ENCODE measurements at places on chromosomes 13 and 19.
A peak's percentile ranks its signal among the peaks of the same experiment; 100 is the strongest.

GRCh38 chr13:69956349-69956748 is 151.3 kb upstream of the ATXN8OS start:
- DNase-seq: no peak

DNA sequence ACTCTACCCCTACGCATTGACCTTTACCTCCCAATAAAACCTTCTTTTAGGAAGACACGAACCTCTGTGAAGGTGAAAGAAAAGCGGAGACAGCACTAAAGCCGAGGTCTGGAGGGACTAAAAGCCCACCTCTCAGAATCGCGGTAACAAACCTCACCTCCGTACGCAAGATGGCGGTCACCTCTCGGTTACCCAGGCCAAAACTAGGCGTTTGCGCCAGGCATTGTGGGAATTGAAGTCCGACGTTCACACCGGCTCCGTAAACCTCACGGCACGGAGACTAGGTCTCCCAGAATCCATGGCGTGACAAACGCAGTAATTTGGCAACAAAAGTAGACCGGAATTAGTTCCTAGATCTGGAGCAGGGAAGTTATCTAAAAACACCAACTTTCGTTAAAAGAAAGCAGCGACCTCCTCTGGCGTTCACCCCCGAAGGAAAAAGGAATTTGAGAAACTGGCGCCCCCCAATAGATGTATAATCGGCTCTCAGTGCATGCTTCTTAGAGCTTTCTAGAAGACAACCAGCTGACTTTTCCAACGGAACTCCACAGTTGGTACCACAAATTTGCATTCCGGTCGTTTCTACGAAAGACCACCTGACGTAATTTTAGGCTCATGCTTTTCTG is at the start of gene N4BP2L2:
Gene N4BP2L2 (minus strand): TSS at position 175 of the 626 bp plus-strand sequence. CDS start 1,768 bp downstream, outside the sequence.
- DNase-seq: peak; percentile 78

- no peak for DNase-seq
Measured at GRCh38 chr19:12834566-12834943, at the start of gene RTBDN. Gene RTBDN, minus strand, starts transcription at chr19:12834579. Its CDS starts 4,600 bp downstream, at chr19:12829979.

- DNase-seq: no peak
Measured at GRCh38 chr13:24223341-24224231, 63.1 kb downstream of the SPATA13 start.

DNA sequence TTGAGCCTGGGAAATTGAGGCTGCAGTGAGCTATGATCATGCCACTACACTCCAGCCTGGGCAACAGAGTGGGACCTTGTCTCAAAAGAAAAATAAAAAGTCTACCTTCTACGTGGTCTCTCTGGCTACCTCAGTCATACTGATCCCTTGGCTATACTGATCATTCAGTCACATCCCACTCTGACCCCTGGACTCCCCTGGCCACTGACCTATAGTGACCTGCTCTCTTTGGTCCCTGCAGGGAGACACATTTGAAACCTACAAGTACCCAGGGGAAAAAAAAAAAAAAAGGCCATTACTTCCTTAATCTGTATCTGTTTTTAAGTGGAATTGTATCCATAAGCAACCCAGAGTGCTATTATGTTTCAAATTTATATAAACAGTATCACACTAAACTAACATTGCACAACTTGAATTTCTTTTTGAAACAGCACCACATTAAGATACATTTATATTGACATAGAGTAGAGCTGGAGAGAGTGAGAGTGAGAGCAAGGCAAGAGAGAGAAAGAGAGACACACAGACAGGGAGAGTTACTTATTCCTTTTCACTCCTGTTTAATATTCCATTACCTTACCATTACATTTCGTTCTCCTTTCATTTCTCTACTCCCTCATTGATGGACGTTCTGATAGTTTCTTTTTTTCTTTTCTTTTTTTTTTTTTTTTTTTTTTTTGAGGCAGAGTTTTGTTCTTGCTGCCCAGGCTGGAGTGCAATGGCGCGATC is 23.7 kb upstream of the CERS4 start:
- no peak for DNase-seq

DNA sequence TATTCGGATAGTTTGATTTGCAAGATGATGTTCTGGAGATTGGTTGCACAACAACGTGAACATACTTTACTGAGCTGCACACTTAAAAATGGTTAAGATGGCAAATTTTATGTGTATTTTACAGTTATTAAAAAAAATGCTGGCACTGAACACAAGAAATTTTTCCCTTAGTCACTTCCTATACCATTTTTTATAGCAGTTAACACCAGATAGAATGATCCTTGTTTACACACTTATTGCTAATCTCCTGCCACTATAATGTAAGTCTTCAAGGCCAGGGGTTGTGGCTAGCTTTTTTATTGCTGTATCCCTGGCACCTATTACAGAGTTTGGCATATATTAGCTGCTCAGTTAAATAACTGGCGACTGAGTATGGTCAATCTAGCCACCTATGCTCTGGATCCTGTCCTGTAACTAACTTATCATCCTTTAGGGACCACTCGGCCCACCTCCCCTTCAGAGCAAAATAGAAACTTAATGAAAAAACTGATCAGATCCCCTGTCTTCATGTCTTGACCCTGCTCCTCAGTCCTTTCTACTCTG is 2.0 kb upstream of the EBPL start:
- DNase-seq: no peak

DNA sequence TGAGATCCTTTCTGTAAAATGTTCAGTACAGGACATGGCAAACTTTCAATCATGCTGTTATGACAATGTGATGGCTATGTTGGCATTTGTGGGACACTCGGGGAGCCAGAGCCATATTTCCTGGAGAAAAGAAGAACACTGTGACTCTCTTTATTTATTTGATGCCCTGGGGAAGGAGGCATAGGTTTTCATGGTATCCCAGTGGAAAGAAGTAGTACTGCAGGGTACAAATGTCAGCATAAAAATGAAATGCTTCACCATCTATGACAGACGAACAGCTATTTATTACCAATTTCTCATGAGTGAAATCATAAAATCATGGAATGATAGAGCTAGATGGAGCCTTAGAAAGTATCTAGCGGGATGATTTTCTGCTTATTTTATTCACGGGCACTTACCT is 217.1 kb downstream of the COL4A1 start:
- no peak for DNase-seq

- no peak for DNase-seq
Measured at GRCh38 chr19:54096617-54097106, 3.9 kb downstream of the OSCAR start.

- DNase-seq: no peak
Measured at GRCh38 chr13:33303855-33304597, 18.5 kb upstream of the STARD13 start.

DNA sequence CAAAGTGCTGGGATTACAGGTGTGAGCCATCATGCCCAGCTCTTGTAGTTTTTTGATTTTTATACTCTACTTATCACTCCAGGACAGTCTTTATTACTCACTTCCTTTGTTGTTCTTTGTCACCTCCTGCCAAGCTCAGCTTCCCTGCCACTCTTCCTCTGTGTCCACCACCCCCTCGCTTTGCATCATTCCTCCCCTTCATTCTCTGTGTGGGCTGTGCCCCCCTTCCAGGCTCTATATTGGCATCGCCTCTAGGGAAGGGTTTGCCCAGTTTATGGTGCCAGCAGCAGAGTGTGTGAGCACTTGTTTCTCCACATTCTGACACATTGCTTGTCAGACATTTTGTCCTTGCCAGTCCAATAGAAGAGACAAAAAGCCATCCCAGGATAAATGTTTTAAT is 15.1 kb downstream of the ZNF302 start:
- no peak for DNase-seq

- DNase-seq: no peak
Measured at GRCh38 chr13:46296921-46297320, 85.2 kb downstream of the LRRC63 start.

DNA sequence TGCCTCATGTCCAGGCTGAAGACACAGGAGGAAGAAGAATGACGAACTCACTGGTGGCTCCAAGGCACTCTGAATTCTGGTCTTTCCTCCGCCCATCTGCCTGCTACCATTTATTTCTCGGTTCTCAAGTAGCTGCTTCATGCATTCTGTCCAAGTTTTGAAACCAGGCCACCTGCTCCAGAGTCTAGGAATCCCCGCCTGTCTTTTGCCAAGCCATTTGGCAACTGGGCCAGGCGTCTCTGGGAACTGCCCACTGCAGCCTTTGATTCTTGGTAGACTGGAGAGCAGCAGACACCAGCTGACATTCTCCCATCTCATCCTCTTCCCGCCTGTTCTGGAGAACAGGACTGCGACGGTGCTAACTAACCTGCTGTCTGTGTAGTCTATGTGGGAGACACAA is 10.8 kb downstream of the SLC35E1 start:
- no peak for DNase-seq

- DNase-seq: no peak
Measured at GRCh38 chr19:12555456-12555930, 4.2 kb upstream of the ZNF564 start.

GRCh38 chr19:55113570-55114039 is 3.8 kb downstream of the PPP1R12C start:
- peak; percentile 65 for DNase-seq

DNA sequence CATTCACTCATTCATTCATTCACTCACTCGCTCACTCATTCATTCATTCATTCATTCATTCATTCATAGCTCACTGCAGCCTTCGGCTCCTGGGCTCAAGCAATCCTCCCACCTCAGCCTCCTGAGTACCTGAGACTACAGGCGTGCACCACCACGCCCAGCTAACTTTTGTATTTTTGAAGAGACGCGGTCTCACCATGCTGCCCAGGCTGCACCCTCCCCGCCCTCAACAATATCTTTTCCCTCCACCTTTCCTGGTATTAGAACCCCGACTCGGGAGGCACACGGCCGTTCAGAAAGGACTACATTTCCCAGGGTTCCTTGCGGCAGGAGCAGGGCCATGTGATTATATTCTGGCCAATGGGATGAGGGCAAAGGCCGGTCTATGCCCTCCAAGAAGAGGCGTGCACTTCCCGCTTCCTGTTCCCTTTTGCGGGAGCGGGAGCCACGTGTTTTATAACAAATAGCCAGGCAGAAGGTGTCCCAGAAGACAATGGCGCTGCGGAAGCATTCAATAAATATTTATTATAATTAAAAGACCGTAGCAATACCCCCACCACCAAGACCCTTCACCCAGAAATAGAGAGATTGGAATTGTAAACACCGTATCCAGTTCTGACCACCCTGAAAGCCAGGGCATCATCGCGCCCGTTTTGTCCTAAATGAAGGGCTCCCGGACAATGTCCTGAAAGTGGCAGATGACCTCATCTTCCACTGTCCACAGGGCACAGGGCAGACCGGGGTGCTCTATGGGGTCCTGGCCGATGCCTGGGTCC is 15.9 kb downstream of the TICAM1 start:
- peak; percentile 85 for DNase-seq

DNA sequence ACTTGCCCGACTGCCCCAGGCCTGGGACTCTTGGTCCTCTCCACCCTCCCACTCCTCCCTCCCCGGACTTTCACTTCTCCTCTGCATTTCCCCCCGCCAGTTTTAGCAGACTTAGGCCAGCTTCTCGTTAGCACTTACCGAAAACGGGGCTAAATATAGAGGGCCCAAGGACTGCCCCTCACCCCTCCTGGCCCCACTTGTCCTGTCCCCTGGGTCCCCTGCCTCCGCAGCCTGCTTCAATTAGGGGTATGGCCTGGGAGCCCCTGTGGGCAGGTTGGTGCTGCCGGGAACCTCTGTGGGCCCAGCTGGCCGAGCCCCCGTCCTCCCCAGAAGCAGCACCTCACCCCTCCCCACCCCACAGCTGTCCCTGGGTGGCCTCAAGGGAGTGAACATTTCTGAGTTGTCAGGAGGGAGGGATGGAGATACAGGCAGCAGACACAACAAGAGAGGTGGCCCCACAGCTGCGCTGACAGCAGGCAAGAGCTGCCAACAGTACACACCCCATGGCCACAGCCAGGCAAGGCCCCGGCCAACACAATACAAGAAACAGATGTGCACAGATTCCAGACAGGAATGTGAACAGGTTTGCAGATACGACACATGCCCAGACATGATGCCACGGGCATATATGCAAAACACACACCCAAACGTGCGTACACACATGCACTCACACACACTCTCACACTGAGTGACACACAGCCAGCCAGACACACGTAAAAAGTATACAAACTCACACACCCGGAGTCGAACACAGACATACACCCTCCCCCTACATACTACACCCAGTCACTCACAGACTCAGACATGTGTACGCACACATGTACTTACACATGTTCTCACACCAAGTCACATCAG is 2.6 kb downstream of the POU2F2 start:
- DNase-seq: no peak

GRCh38 chr13:110641055-110642015 is 26.0 kb downstream of the NAXD start:
- no peak for DNase-seq

DNA sequence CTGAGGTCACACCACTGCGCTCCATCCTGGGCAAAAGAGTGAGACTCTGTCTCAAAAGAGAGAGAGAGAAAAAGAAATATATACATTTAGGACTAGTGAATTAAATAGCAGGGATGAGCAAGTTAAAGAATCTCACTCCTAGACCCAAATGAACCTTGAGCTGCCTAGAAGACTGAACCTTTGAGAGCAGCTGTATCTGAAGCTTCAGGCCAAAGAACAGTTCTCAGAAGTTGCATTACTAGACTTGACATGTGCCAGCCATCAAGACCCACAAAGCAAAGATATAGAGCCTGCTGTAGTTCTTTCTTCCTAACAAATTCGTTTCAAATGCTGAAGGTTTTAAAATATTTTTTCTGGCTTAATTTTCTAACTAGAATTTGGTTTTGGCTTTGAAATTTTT is 16.6 kb downstream of the DNAJC15 start:
- no peak for DNase-seq
